ENCODE measurements at places on chromosomes 6 and 20.

DNA sequence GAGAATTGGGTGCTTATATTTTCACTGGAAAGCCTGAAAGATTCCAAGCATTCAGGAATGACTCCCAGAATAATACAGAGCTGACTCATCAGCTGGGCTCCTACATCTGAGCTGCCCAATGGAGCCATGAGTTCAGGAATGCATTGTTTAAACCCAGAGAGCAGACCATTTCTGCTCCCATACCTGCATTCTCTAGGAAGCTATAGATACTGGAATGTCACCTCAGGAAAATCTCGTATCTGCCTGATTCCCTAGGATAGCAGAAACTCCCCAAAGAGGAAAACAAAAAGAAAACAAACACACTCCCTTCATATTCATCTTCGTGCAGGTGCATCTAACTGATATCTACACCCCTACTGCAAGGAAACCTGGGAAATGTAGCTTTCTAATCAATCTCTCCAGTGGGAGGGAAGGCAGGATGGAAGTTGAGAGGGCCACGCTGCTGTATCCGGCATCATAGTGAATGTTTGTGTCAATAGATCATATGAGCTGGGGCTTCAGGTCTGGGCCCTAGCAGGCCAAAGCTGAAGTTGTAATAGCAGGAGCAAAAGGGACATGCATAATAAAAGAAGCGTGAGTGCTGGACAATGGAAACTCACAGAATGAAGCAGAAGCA is 8.2 kb upstream of the SLC2A12 start:
- DNase-seq: no peak

DNA sequence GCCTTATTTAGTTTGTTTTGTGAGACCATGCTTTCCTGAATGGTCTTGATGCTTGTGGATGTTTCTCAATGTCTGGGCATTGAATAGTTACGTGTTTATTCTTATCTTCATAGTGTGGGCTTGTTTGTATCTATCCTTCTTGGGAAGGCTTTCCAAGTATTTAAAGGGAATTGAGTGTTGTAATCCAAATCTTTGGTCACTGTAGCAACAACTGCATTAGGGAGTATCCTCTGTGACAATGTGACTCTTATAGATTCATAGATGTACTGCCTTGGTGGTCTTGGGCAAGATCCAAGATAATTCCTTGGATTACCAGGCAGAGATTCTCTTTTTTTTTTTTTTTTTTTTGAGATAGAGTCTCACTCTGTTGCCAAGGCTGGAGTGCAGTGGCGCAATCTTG is 598.4 kb downstream of the CBLN4 start:
- no peak for DNase-seq

DNA sequence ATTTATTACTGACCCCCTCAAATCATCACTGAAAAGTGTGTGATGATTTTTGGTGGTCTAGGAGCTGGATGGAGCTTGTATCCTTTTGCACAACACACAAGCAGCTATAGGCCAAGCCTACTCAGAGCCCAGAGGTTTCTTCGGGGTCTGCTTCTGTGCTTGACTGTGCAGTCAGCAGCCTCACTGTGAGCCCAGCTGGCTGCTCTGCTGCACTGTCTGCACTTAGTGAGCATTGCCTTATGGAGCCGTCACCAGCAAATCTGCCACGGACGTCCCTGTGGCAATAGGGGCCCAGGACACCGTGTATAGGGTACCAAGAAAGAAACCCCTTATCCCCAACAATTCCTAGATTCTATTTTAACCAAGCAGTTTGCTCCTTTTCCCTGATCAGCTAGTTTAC is 38.6 kb upstream of the GMPR start:
- no peak for DNase-seq

DNA sequence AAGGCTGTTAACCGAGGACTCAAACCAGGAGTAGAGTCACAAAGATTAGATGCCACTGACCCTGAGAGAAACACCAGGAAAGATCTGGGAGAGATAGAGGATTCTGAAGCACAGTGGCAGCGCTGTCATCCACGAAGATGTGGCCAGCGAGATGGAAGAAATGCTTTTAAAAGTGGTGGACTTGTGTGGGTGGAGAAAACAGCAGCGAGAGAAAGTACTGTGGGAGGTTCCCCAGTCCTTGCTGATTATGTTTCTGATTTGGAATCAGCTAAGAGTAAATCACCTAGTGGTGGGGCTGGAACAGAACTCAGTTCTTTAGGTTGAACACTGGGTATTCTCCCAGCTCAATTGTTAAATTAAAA is 435 bp upstream of the ZNF322 start:
- no peak for DNase-seq

DNA sequence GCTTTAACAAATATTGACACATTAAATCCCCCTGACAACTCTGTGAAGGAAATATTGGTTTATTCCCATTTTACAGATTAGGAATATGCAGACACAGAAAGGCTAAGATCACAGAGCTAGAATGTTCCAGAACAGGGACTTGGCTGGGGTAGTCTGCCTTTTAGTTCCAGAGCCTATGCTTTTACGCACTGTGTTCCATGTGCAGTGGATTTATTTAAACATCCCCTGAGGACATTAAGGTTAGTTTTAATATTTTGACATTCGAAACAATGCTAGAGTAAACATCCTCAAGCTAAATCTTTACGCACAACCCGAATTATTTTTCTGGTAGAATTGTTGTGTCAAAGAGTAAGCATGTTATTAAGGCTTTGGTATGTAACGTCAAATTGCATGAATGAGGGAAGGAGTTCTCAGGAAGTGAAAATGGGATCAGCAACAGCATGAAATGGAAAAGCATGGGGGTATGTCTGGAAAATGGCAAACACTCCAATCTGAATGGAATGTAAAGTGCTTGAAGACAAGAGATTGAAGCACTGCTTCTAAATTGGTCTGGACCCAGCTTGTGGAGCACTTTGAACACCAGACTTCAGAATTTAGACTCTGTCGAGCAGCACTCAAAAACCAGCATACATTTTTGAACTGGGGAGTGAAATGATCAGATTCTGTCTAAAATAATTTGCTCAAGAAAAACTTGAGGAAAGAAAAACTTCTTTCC is 429.9 kb downstream of the CD83 start:
- DNase-seq: no peak

GRCh38 chr6:149337320-149337719 is 19.8 kb downstream of the TAB2 start:
- DNase-seq: no peak

DNA sequence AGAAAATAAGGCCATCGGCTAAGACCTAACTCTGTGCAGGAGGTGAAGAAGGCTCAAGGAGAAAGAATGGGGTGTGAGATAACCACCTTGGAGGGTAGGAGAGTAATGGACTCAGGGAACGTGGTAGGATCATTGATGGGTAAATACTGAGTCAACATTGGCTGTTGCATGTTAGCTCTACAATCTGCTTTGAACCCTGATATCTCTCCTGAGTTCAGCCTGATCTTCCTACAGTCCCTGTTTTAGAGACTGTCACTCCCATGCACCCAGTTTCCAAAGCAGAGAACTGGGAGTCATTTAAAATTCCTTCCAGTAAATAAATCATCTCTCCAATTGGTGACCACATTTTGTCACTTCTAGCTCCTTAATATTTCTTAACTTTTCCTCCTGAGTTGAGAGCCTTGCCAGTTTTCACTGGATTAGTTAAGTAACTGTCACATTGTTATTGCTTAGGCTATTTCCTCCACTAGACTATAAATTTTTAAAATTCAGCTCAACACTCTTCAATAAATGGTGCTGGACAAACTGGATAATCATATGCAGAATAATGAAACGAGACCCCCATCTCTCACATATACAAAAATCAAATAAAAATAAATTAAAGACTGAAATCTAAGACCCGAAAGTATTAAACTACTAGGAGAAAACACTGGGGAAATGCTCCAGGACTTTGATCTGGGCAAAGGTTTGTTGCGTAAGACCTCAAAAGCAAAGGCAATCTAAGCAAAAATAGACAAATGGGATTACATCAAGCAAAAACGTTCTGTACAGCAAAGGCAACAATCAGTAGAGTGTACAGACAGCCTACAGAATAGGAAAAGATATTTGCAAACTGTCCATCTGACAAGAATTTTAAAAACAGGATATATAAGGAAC is 138.9 kb upstream of the TMEM170B start:
- DNase-seq: no peak

Data from cortex of kidney (tissue), 1 donor.